Activated CD8-positive, alpha-beta memory T cell treated with anti-CD3 and anti-CD28 coated beads for 48 hours (primary cell): ENCODE measurements at places on chromosomes 6 and 20.

DNA sequence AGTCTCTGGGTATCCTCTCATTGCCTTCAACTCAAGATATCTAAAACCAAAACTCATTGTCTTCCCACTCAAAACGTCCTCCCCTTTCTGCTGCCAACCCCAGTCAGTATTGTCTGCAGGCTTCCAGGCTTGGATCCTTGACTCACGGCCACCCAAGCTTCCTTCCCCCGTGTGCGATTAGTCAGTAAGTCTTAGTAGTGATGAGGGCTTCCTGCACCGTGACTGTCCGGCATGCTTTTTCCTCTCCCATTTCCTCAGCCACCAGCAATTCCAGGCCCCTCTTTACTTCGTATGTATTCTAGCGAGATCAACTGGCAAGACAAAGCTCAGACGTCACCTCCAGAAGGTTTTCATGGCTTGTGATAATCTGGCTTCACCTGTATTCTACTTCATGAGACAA, 88.6 kb upstream of the DUSP22 start:
- no peak for DNase-seq

- DNase-seq, result no peak
Observed at GRCh38 chr6:74069089-74069581, 373.1 kb downstream of the CD109 start.

- no peak for DNase-seq
Observed at GRCh38 chr6:91079969-91080368, 493.1 kb upstream of the MAP3K7 start.

DNA sequence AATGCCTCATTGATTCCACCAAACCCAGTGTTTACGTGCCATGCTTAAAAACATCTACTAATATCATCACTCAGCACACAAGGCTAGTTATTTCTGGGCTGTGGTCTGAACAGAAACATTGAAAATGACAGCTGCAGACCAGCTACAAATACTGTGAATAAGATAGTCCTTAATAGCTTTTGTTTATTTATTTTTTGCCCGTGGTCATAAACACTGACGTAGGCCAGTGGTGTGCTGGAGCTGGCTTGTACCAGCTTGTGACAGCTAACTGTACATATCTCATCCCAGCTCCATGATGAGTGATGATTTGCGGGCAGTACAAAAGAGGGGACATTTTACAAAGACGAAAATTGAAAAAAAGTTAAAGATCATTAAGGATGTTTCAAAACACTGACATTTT, 1057.0 kb downstream of the EPHA7 start:
- no peak for DNase-seq

DNA sequence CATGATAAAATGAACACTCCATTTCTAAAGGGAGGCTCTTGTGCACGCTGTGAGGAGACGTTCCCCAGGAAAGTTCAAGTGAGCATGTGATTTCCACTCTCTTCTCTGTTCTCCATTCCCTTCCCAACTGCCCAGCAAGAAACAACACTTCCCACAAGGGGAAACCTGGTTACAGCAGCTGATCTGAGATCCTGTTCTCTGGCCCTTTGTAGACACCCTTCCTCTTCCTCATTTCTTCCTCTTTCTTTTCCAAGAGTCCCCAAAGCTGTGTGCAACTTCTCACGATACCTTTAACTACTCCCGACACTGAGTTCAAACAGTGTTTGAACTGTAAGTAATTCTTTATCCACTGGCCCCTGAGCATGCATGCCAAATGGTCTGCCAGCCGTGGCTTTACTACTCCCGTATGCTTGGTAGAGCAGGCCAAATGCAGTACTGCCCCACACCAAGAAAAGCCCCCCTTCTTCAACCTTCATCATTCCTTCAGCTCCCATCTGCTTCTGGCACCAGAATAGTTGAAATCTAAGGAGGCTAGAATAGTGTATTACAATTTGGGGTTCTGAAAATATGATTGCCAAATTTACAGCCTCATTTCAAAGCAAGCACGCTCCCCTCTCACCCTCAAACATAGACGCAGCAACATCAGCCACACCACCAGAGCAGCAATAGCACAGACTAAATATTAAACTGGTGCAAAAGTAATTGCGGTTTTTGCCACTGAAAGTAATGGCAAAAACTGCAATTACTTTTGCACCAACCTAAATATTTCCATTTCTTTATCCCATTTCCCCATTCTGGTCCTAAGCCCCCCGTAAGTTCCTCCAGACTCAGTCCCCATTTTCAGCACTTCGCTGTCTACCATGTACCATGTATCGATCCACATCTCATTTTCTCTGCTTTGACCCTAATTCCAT, 4.3 kb downstream of the HLA-DMB start:
- no peak for DNase-seq

- DNase-seq, result no peak
Observed at GRCh38 chr6:85672050-85672449, 29.4 kb upstream of the SYNCRIP start.

DNA sequence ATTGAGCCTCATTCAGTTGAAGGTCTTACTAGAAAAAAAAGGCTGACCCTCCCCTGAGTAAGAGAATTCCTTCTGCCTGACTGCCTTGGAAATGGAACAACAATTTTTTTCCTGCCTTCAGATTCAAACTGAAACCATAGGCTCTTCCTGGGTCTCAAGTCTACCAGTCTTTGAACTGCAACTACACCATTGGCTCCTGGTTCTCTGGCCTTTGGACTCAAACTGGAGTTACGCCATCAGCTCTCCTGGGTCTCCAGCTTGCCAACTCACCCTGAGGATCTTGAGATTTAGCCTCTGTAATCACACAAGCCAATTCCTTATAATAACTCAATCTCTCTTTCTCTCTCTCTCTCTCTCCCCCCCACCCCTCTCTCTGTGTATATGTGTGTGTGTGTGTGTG, 36.0 kb upstream of the SNX9 start:
- DNase-seq, result no peak

- DNase-seq, result no peak
Observed at GRCh38 chr20:50911030-50911429, 20.2 kb downstream of the ADNP start.

- DNase-seq, result no peak
Observed at GRCh38 chr6:157405986-157406385, 25.0 kb downstream of the ZDHHC14 start.

DNA sequence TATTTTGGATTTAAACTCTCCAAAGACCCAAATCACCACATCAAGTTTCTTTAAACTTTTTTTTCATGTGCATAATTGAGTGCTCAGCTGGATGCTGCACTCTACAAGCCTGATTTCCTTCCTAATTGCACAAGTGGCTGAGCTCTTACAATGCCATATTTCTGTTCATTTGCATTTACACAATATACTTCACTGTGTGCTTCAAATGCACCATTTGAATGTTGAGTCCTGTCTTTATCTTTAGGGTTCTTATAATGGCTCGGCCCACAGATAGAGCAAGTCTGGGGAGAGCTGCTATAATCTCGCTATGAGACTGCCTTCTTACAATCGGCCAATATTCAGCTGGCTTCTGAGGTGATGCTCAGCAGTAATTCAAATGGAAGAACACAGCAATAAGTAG, 200.6 kb upstream of the MAP3K7 start:
- no peak for DNase-seq

DNA sequence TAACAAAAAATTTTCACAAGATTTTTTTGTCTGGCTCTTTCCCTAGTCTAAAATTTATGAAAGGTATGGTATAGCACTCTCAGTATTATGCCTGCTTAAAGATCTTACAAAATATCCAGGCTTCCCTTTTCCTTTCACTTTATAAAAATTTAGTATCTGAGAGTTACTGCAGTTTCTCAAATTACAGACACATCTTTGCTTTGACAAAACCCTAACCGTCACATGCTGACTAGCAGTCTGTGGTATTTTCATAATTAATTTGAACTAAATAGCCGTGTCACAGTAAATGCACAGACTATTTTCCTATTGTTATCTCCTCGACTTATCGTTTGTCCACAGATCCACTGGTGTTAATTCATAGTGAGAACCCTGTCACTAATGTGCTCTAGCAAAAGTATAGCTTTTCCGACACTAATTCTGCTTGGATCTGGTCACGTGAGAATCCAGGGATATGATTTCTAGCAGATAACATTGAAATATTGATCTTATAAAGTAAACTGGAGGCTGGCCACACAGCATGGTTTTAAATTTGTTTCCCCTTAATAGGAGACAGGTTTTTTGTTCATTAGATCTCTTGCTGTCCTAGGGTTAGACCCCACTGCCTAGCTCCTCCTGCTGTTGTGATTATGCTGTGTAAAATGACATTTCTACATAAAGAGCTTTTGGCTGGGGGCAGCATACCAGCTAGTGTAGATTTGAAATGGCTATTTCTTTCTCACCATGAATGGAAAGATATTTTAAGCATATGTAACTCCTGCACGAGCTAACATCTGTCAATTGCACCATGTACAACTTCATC, 340.6 kb upstream of the SASH1 start:
- DNase-seq, result no peak

DNA sequence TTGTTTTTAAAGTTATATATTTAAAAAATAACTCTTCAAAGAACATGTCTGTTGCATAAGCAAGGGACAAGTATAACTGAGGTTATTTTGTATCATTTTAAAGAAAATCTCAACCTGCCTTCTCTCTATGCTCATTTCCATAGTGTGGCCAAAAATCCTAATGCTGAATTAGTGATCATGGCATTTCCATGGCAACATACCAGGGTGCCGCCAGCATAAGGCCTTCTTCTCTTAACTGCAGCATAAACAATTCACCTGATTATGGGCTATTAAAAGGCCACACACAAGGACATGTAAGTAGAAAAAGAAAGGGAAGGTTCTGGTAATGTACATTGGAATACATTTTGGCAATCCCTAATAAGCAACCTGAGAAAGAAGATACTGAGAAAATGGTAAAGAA, 95.1 kb upstream of the RNF217 start:
- no peak for DNase-seq

DNA sequence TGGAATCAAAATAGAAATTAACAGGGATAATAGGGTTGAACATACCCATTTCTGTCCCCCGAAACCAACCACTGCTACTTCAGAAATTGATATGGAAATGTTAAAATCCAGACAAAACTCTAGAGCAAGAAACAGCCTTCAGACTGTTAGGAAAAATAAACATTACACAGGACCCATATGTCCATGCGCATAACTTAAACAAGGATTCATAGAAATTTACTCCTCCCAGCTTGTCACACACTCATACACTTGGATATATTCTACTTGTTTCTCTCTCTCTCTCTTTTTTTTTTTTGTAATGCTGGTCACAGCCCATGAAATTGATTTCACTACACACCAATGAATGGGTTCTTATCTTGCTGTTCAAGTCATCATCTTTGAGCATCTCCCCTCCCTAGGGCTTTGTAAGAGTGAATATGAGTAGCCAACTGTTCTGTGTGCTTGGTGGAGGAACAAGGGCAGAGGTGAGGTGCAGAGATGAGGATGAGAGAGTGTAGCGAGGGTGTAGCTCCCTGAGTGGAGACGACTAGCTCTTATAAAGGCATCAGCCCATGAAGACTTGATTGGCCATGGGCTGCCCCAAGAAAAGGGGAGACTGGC, 61.8 kb upstream of the MLN start:
- DNase-seq, result no peak

GRCh38 chr20:57743450-57744095, 33.8 kb upstream of the PMEPA1 start:
- no peak for DNase-seq

GRCh38 chr6:48606618-48607017, 495.6 kb upstream of the PTCHD4 start:
- no peak for DNase-seq

DNA sequence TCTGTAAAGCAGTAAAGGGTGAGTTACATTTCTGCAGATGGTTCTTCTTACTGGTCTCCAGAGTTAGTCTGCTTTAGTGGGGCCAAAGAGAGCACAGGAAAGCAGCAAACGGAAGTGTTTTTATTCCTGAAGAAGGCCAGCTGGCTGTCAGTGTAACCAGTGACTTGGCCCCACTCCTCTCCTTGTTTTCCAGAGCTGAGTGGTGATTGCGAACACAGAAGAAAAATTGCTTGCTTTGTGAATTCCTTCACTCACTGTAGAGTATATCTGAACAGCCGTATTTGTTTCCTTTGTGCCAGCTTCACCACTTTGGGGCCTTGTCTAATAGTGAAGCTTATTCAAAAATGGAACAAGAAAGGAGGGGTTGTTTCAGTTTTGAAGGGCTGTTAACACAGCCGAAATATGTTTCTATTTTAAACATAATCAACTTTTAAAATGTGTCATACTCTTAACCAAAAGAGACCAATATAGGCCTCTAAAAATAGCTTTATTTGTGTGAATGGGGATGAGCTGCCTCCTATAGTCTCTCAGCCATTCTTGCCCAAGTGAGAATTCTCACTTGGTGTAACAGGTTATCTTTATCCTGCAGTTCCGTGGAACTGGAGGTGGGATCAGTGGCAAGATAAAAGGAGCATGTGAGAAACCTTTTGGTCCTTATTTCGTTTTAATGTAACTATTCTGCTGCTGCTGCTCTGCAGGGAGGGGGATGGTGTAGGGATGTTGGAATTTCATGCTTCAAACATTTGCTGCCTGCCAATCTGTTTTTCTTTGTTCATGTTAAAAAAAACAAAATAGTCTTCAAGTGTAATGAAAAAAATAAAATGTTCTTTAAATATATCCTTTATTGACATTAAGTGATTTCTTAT, 37.8 kb downstream of the ZC2HC1B start:
- no peak for DNase-seq

GRCh38 chr6:134029495-134030455, 22.6 kb downstream of the SLC2A12 start:
- DNase-seq, result no peak

DNA sequence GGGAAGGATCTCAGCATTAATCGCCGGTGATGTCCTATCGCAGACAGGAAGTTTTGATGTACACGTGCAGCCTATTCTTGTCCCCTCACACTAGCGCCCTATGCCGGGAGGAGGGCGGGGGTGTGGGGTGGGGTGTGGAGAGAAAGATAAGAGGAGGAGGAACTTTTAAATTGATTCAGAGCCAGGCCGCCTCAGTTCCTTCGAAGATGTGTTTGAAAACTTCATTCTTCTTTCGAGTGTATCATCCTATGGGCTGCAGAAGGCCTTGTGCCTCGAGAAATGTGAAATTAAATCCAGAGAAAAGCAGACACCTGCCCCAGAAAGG, 2.5 kb upstream of the POU3F2 start:
- no peak for DNase-seq

DNA sequence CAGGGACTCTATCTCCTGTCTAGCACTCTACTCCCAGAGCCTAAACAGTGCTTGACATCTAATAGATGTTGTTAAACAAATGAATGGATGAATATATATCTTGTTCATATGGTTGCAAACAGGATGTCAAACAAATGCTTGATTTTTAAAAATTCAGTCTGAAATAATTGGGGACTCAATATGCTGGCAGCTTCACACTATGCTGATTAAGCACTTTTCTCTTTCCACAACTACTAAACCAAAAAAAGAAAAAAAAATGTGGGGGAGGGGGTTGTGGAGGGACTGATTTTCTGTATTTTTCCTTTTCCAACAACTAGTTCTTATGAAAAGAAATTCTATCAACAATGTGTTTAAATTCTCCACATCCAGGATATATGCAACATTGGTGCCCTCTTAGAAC, 42.9 kb downstream of the SF3B5 start:
- DNase-seq, result no peak
